Stomach (tissue), 19 donors: ENCODE measurements at places on chromosomes 1 and 21. TPM values are rescaled to one million over a fixed set of nuclear protein-coding genes. Genes with fewer than 3 reads are reported as not detected.

DNA sequence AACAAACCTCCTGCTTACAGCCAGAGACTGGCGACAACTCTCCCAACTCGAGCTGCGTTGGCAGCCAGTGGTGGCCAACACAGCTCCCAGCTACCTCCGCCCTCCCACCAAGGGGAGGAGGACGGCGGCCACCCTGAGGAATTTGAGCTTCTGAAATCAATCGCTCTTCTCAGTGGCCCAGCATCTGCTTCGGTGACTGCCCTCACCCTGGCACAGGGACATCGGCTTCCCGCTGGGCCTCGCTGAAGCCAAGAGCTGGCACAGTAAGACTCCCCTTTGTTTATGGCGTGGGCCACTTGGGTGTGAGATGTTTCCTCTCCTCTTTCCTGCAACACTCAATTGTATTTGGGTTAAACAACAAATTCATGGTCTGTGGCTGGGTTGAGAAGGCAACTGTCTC lies 136.2 kb downstream of the ZBTB18 start:
- H3K36me3 ChIP-seq = no peaks in the 10 kb centered on the region
- no peak overlapping the region for H3K27ac ChIP-seq
- DNase-seq = no peak
- H3K4me1 ChIP-seq = no peaks in the 10 kb centered on the region
- H3K27me3 ChIP-seq = no peaks in the 10 kb centered on the region

GRCh38 chr1:41813226-41813625 lies 105.5 kb downstream of the HIVEP3 start:
- H3K4me3 ChIP-seq = no peak overlapping the region
- no peak overlapping the region for H3K27ac ChIP-seq
- H3K36me3 ChIP-seq = no peaks in the 10 kb centered on the region
- no peak for DNase-seq
- H3K27me3 ChIP-seq = no peaks in the 10 kb centered on the region

Gene KRTAP13-2
- not detected for total RNA-seq

- no peaks in the 10 kb centered on the region for H3K36me3 ChIP-seq
- H3K4me1 ChIP-seq = no peaks in the 10 kb centered on the region
- no peak overlapping the region for H3K27ac ChIP-seq
- H3K27me3 ChIP-seq = no peaks in the 10 kb centered on the region
- no peak for DNase-seq
Observed at GRCh38 chr1:78102916-78103315, 57.1 kb downstream of the GIPC2 start.

DNA sequence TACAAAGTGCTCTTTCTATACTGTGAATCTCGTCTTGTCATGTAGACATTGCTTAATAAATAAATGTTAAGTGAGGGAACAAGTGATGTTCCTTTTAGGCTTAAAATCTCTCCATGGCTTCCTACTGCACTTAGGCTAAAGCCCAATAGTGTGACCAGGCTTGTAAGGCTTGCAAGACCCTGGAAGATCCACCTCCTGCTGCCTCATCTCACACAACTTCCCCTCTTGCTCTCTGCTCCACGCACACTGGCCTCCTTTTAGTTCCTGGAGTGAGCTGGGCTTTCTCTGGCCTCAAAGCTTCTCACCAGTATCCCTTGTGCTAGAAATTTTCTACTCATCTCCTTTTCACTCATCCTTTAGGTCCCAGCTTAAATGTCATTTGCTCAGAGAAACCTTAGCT lies 41.5 kb upstream of the DIPK1A start:
- peaks cover 6% of the 10 kb centered on the region for H3K4me1 ChIP-seq
- no peaks in the 10 kb centered on the region for H3K36me3 ChIP-seq
- DNase-seq = no peak
- H3K27ac ChIP-seq = no peak overlapping the region
- no peak overlapping the region for H3K4me3 ChIP-seq

DNA sequence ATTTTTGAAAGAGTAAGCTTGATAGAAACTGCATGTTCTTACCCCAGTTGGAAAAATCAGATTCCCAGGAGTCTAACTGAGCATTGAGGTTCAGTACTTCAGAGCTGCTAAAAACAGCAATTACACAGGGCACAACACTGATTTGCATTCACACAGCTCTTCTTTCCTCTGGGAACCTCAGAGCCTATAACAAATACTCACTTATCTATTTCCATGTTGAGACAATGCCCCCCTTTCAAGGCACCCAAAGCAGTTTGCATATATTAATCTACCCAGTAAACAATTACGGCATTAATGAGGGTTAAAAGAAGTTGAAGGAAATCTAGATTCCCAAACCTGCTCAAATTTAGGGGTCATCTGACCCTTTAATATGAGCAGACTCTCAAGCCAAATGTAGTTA lies 126.9 kb upstream of the SLC35F3 start:
- no peak overlapping the region for H3K4me3 ChIP-seq
- no peak overlapping the region for H3K27ac ChIP-seq
- no peaks in the 10 kb centered on the region for H3K36me3 ChIP-seq

GRCh38 chr1:29597861-29598260 lies 361.5 kb downstream of the PTPRU start:
- H3K4me3 ChIP-seq = no peak overlapping the region
- H3K36me3 ChIP-seq = no peaks in the 10 kb centered on the region
- no peak for DNase-seq
- H3K27ac ChIP-seq = no peak overlapping the region

DNA sequence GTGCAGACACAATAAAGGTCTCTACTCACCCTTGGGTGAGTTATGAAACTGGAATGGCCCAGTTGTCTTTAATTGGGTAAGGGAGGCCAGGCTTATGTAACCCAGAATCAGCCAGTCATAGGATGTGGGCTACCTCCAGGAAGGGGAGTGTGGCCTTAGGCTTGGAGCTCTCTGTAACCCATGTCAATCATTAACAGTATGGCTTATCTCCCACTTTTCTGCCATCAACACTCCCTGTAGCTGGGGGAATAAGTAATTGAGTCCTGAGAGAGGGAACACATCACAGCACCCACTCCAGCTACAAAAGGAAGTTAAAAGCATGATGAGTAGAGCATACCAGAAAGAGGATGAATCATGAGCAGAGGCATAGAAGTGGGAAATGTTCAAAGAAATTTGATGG lies 327.0 kb upstream of the DUSP10 start:
- H3K36me3 ChIP-seq = no peaks in the 10 kb centered on the region
- H3K27me3 ChIP-seq = no peaks in the 10 kb centered on the region
- no peak overlapping the region for H3K27ac ChIP-seq
- DNase-seq = no peak

DNA sequence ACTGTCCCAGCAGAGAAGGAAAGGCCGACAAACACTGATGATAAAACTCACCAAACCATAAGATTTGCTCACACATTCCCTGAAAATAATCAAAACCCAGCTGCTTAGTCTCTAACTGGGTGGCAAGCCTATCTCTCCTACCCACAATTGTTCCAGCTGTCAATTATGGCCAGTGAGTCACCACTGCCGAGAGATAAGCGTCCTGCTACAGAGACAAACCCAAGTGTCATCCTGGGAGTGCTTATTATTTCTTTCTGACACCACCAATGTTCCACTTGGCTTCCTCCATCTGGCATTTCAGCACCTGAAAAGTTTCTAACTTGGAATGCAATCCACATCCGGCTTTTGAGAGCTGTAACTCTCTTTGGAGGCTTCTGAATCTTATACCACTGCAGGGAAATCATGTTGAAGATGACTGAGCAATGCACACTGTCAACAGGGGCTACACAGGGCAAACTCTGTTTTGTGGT lies 51.5 kb upstream of the VAV3 start:
- no peak overlapping the region for H3K4me3 ChIP-seq
- H3K4me1 ChIP-seq = no peaks in the 10 kb centered on the region
- H3K27me3 ChIP-seq = no peaks in the 10 kb centered on the region
- no peak overlapping the region for H3K27ac ChIP-seq

Gene NECTIN4
- total RNA-seq = 4.0 TPM

Gene AADACL3
- total RNA-seq = not detected

- H3K36me3 ChIP-seq = no peaks in the 10 kb centered on the region
- no peaks in the 10 kb centered on the region for H3K4me1 ChIP-seq
- DNase-seq = no peak
- H3K27me3 ChIP-seq = no peaks in the 10 kb centered on the region
- H3K27ac ChIP-seq = peak overlapping the region; percentile 22
Observed at GRCh38 chr1:185674201-185674600, 60.0 kb upstream of the HMCN1 start.

DNA sequence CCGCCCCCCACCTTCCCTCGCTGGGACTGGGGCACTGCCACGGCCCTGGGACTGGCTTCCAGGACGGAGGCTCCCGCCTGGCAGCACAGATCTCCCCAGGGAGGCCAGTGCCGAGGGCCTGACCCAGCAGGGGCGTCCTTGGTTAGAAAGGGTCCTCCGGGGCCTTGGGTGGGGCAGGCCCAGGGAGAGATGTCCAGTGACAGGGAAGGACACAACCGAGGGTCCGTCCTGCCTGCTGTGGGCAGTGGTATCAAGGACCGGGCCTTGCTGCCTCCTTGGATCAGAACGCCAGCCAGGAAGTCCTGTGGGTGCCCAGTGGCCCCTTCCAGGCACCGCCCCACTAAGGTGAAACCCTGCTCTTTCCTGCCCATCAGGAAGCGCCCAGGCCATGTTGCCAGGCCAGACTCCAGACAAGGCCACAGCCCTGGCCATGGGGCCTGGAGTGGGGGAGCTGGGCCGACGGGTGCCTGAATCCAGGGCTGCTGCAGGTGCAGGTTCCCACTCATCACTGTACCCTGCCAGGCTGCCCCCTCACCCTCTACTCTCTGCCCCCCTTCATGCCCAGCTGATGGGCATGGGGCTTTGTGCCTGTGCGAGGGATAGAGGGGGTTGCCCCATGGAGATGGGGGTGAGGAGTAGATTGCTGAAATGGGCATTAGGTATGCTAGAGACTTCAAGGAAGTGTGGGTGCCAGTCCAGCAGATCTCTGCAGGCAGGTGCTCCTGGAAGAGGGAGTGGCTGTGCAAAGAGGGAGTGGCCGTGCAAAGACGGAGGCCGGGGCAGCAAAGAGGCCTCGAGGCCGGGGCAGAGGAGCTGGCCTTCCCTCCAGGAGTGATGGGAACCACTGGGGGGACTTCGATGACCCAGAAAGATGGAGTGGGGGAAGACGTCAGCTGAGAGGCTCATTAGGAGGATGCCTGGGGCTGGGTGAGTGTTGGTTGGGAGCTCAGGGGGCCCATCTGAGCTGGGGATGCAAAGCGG lies 2.2 kb upstream of the PRKCZ start:
- H3K4me3 ChIP-seq = no peak overlapping the region
- peak; percentile 65 for DNase-seq
- peaks cover 88% of the 10 kb centered on the region for H3K27me3 ChIP-seq
- no peak overlapping the region for H3K27ac ChIP-seq
- H3K36me3 ChIP-seq = no peaks in the 10 kb centered on the region
- H3K4me1 ChIP-seq = peaks cover 10% of the 10 kb centered on the region

DNA sequence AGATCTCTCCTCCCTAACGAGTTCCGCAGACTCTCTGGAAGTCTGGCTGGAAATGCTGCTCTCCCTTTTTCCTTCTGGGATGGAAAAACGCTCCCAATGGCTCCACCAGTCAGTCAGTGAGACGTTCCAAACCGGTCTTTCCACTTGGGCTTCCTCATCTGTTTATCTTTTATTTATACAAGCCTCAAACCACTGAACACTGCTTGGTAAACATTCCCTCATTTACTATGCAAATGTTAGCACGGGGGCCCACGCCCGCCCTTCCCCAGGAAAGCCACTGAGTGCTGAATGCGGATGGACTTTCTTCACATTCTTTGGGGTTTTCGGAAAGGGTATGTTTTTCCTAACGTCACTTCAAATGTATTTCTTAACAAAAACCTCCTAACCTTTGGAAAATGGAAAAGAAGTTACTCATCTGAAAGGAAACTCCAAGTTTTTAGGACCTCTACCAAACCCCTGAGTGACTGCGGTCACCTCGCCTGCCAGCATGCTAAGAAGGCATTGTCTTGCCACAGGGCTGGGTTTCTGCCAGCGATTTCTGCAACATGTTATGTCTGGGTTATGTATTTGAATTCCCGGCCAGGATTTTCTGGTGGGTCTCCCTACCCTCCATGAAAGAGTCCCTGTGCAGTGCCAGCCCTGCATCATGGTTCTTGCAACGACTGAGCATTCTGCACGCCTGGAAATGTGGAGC lies 14.0 kb upstream of the UMODL1 start:
- no peaks in the 10 kb centered on the region for H3K36me3 ChIP-seq
- DNase-seq = peak; percentile 85
- H3K4me3 ChIP-seq = no peak overlapping the region
- peak overlapping the region; percentile 72 for H3K27ac ChIP-seq

DNA sequence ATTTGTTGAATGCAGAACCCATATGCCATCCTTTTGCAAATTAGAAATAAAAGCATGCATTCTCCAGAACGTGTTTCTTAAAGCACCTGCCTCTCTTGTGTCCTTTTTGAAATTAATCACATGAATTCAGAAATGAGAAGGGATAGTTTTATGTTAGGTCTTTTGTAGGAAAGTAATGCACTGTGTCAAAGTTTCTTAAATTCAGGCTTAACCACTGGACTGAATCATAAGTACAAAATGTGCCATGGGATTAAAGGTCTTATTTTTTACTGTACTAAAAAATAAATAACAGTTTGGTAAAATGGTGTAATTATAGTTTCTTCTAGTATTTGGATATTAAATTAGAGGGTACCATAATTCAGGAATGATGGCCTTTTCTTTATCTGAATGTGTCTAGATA lies 290.1 kb upstream of the USP25 start:
- no peaks in the 10 kb centered on the region for H3K36me3 ChIP-seq
- H3K27ac ChIP-seq = no peak overlapping the region
- no peak overlapping the region for H3K4me3 ChIP-seq
- no peaks in the 10 kb centered on the region for H3K27me3 ChIP-seq

- H3K4me1 ChIP-seq = no peaks in the 10 kb centered on the region
- DNase-seq = no peak
- H3K27ac ChIP-seq = no peak overlapping the region
Observed at GRCh38 chr1:119101563-119101962, 38.9 kb downstream of the WARS2 start.

Gene FABP3
- total RNA-seq = 7.6 TPM

Gene ASPM
- total RNA-seq = 7.6 TPM

GRCh38 chr1:244678697-244679096 lies 25.8 kb downstream of the DESI2 start:
- peak overlapping the region; percentile 5 for H3K27ac ChIP-seq
- DNase-seq = no peak
- H3K4me1 ChIP-seq = peaks cover 8% of the 10 kb centered on the region
- H3K27me3 ChIP-seq = no peaks in the 10 kb centered on the region
- H3K4me3 ChIP-seq = no peak overlapping the region

Gene RGS8
- total RNA-seq = not detected

Gene LGR6
- 0.43 TPM for total RNA-seq

- no peaks in the 10 kb centered on the region for H3K27me3 ChIP-seq
- no peak overlapping the region for H3K27ac ChIP-seq
- H3K36me3 ChIP-seq = no peaks in the 10 kb centered on the region
- H3K4me1 ChIP-seq = peaks cover 5% of the 10 kb centered on the region
Observed at GRCh38 chr1:212482637-212483441, 50.1 kb downstream of the NENF start.

GRCh38 chr1:69662321-69662720 lies 94.6 kb downstream of the LRRC7 start:
- no peak for DNase-seq
- H3K4me3 ChIP-seq = no peak overlapping the region
- no peaks in the 10 kb centered on the region for H3K4me1 ChIP-seq
- H3K27me3 ChIP-seq = no peaks in the 10 kb centered on the region
- H3K27ac ChIP-seq = no peak overlapping the region
- no peaks in the 10 kb centered on the region for H3K36me3 ChIP-seq
